ENCODE measurements at places on chromosomes 1 and 21.
A peak's percentile ranks its signal among the peaks of the same experiment; 100 is the strongest.

- DNase-seq: no peak
These were observed 47.6 kb downstream of the KIAA0319L start for GRCh38 chr1:35509558-35509957.

DNA sequence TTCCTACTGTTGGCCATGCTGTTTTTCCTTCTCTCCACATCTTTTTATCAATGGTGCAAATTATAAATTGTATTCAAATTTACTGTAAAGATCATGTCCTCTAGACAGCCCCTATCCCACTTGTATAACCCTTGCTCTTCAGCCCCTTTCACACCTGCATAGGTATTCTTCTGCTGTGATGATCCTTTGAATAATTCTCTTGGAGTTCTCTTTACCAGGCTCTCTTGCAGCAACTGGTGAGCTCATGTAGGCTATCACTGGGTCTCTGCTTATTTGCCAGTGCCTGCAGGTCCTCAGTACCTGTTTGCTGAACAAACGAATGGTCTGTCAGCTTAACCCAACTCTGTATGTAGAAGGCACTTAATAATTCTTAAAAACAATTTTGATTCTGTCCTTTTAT lies 8.2 kb downstream of the PTPRC start:
- DNase-seq: peak; percentile 47

- DNase-seq: no peak
These were observed 8.2 kb downstream of the PLA2G5 start for GRCh38 chr1:20078171-20078651.

- no peak for DNase-seq
These were observed 51.4 kb downstream of the GRIK1 start for GRCh38 chr21:29888437-29888836.

DNA sequence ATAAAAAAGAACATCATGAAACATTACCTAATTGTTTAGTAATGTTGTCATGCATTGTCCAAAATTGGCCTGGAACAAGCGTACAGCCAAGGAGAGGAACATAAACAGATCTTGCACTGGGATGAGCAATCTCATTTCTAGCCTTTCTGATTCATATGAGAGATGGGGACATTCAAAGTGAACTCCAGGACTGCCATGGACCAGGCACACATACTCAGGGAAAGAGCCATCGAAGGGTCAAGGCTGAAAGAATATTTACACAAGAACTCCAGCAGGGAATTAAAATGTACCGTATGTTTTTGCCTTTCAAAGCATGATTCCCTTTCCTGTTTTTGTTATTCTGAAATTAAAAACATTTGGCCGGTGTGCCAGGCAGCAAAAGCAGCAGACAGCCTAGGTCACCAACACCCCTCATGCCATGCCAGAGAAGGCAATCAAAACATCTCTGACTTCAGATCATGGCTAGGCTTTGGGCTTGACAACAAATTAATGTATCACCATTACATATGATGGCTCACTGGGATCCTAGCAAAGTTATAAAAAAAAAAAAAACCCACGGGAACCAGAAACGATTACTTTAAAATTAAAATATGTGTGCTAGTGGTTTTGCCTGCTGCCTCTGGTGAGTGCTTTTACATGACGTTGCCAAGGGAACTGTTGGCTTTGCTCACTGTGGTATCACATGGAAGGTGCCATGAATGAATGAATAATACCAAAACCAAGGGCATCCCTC lies 159.8 kb downstream of the TGFBR3 start:
- DNase-seq: no peak

GRCh38 chr1:227136210-227136820 lies 182.0 kb downstream of the CDC42BPA start:
- DNase-seq: no peak

GRCh38 chr1:70090875-70091274 lies 114.5 kb downstream of the LRRC40 start:
- DNase-seq: no peak

DNA sequence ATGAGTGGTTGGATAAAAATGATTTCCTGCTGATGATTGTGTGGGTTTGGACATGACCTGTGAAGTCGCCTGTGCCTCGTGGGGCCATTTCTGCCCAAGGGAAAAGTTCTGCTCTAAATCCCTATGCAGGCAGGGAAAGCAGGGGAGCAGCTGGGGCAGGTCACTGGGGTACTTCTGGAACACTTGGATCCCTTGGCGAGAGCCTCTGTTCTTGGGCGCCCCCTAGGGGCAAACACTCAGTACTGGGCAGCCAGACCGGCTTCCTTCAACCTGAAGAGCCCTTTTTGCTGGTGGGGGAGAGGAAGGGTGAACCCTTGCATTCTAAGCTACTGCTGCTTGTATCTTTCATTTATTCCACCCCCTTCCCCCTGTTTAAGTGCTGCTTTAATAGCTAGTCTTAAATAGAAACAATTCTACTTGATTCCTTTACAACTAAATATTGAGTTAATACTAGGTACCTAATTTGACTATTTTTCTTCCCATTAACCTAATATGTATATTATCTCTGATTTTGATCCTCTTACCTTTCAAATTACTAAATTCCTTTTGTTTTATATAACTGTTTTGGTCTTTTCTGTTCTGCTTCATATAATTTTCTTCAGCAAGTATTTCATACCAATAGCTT lies 5.1 kb upstream of the CLEC20A start:
- DNase-seq: peak; percentile 36

- no peak for DNase-seq
These were observed 7.6 kb upstream of the PEAR1 start for GRCh38 chr1:156885880-156886355.

GRCh38 chr1:1004780-1005697 lies 5.1 kb upstream of the HES4 start:
- DNase-seq: no peak

DNA sequence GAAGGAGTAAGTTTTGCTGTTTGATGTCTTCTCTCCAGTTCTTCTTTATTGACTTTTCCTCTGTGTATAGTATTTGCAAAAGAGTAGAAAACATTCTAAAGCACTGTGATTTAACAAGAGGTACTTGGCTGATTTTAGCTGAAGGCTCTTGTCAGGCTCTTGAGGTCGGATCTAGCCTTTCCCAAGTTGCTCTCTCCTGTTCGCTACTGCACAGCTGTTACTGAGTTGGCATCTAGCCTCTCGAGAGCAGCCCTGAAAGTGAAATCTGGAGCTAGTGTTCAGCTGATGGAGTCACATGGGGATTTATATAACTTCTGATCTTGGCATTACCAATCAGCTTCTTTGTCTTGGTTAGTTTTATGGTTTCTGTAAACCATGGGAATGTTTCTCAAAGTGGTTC lies 193.1 kb downstream of the RYR2 start:
- no peak for DNase-seq

- no peak for DNase-seq
These were observed 298.9 kb downstream of the DPYD start for GRCh38 chr1:97621955-97622354.

GRCh38 chr1:216587715-216588114 lies 135.5 kb downstream of the ESRRG start:
- DNase-seq: no peak

GRCh38 chr1:4019147-4019521 lies 119.1 kb upstream of the C1orf174 start:
- no peak for DNase-seq

DNA sequence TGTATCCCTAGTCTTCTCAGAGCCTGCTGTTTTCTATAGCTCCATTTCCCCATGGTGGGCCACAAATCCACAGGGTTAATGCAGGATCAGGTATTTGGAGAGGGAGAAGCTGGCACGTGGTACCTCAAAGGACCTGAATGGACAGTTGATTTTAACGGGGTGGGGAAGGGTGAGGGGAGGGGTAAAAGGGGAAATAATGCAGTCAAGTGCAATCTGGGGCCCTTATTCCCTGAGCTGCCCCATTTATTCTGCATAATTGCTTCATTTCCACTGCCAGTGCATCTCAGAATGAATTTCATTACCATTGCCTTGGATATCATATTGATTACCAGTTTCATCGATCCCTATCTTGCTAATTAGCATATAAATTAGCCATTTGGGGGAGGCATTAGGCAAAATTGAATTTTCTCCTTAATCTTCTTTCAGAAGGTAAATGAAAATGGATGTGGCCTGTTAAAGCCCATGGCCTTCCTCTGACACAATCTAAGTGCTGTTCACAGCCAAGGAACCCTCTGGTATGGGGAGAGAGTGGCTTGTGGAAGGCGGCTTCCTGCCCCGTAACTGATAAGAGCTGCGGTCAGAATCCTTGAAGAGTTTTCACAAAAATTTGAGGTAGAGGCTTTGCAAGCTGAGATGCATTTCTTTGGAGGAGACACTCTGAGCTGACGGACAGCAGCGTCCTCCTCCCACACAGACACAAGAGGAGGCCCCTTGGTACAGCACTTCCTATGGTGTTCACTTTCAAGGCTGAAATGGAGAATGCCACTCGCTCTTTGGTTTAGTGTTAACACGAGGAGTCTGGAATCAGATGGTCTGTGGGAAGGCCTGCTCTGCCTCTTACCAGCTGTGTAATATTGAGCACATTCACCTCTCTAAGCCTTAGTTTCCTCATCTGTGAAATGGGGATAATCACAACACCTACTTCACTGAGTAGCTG lies 34.4 kb downstream of the PHC2 start:
- no peak for DNase-seq

GRCh38 chr1:183553764-183554163 lies 36.5 kb downstream of the NCF2 start:
- no peak for DNase-seq

DNA sequence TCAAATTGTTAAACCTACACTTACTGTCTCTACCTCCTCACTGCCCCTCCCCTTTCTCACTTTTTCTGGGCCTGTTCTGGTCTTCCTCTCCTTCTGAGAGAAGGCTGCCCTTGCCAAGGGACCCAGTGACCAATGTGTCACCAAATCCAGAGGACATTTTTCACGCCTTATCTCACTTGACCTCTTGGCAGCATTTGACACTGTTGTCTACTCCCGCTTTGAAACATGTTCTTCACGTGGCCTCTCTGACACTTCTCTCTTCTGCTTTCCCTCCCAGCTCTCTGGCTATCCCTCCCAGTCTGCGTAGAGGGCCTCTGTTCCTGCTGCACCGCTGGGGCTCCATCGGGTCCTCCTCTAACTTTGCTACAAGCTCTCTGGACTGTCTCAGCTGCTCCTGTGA lies 25.3 kb downstream of the KCNQ4 start:
- no peak for DNase-seq

GRCh38 chr1:6960291-6960811 lies 175.1 kb downstream of the CAMTA1 start:
- DNase-seq: no peak

- no peak for DNase-seq
These were observed 31.2 kb downstream of the ANGPTL3 start for GRCh38 chr1:62628506-62628905.

- no peak for DNase-seq
These were observed 324.3 kb downstream of the PLA2G4A start for GRCh38 chr1:187153047-187153446.

GRCh38 chr1:92679980-92680379 lies 104.9 kb downstream of the EVI5 start:
- no peak for DNase-seq

GRCh38 chr21:44531606-44532564 lies 8.1 kb downstream of the KRTAP10-1 start:
- no peak for DNase-seq

DNA sequence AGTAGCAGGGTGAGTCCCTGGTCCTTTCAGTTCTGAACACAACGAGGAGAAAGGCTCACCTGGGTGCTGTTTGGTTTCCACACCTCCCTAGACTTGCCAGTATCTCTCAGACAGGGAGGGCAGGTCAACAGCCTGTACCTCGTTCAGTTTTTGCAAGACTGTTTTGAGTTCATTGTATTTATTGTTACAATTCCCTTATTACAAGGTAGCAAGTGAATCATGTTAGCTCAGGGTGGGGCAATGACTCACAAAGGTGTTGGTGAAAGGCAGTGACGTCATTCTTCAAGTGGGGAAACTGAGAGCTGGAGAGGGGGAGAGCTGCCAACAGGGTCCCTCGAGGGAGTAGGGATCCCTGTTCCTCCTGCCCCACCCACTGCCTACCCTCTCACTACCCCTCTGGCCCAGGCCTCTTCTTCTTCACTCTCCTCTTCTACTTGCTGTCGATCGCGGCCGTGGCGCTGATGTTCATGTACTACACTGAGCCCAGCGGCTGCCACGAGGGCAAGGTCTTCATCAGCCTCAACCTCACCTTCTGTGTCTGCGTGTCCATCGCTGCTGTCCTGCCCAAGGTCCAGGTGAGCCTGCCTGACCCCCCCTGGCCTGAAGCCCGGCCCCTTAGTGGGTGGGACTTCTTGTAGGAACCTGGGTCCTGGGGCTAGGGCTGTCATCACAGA lies 13.4 kb downstream of the SERINC2 start:
- DNase-seq: no peak

- DNase-seq: no peak
These were observed 52.7 kb upstream of the WASF2 start for GRCh38 chr1:27542463-27543273.

DNA sequence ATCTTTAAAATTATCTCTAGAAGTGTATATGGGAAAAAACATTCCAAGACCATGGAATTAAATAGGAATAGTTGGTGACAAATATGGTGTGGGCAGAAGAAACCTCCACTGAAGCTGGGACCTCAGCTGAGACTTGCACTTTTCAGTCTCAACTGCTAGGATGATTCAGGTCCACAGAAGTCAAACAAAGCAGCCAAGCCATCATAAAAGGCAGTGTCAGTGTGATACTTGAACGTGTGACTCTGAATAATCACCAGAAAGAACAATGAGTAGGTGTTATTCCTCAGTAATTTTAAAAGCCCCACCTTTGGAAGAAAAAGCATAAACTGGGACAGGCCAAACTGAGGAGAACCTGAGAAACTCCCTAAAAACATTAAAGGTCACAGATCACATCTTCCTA lies 90.7 kb downstream of the ZNF281 start:
- DNase-seq: no peak

DNA sequence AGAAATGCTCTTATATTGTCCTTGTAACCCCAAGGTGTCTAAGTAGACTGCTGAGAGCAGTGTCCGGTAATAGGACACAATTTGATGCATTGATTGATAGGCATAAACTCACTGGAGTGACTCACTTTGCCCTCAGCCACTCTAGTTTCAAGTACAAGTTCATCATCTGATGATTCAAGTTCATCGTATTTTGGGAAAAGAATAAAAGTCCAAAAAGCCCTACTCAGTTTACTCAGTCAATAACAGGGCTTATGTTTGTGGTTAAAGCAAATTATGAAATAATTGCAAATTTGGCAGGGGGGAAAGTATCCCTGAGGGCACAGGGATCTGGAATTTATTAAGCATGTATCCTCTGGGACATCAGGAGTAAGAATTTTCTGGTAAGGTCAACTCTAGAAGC lies 7.6 kb upstream of the ATF3 start:
- no peak for DNase-seq

DNA sequence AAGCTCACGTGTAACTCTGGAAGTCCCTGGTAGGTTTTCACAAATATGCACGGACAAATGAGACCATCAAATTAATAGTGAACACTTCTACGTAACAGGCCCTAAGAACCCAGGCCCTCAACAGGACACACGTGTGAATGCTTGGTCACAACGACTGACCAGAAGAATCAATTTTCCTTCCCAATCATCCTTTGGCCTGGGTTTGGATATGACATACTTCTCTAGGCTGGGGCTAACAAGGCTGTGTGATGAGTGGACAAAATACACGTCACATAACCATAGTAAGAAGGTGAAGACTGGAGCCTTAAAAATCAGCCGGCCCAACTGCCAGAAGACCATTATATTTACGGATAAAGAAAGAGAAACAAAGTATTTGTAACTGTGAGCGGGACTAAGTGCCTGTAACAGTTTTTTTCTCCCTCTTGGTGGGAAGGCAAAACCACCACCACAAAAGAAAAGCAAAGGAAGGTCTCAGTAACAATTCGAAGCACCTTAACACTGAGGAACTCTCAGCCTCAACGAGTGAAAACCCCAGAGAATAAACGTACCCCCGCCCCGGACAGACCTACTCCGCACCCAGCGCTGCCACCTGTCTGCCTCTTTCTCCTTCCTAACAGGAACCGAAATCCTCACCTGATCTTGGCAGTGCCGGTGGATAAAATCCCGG lies 450 bp downstream of the SDE2 start:
- DNase-seq: no peak

GRCh38 chr1:23768733-23769132 lies 9.5 kb upstream of the PITHD1 start:
- DNase-seq: no peak
